Left renal cortex interstitium (tissue), 4 donors: ENCODE measurements at places on chromosomes 1 and 21.

DNA sequence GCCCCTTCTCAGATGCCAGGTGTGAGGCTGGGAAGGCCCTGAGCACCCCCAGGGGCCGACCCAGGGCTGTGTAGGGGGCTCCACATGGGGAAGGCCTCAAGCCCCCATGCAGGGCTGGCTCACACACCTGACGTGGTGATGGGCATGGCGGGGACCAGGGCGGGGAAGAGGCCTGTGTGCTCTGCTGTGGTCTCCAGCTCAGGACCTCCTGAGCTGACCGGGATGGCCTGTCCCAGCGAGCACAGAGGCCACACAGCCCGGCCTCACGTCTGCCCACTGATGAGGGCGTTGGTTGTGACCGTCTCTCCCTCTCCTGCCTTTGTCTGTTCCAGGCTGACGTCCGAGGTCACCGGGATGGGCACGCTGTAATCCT is 40.2 kb upstream of the COL6A1 start:
- no peak for DNase-seq

- no peak for DNase-seq
Observed at GRCh38 chr1:48680411-48681035, 96.2 kb downstream of the BEND5 start.

DNA sequence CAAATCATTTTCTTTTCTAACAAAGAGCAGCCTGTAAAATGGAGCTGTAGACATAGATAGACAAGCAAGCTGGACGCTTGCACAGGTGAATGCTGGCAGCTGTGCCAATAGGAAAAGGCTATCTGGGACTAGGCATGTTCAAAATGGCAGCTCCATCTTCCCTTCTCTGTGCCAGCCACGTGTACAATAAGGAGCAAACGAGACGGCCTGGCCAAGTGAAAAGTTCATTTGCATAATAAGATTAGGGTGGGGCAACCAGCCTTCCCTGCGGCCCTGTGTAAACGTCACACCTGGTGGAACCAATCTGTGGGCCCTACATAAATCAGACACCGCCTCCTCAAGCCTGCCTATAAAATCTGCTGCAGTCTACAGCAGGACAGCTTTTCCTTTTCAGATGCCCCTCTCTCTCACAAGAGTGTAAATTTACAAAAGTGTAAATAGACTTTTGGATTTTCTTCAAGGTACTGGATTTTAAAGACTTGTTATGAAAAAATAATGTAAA is 16.6 kb upstream of the EDEM3 start:
- no peak for DNase-seq

DNA sequence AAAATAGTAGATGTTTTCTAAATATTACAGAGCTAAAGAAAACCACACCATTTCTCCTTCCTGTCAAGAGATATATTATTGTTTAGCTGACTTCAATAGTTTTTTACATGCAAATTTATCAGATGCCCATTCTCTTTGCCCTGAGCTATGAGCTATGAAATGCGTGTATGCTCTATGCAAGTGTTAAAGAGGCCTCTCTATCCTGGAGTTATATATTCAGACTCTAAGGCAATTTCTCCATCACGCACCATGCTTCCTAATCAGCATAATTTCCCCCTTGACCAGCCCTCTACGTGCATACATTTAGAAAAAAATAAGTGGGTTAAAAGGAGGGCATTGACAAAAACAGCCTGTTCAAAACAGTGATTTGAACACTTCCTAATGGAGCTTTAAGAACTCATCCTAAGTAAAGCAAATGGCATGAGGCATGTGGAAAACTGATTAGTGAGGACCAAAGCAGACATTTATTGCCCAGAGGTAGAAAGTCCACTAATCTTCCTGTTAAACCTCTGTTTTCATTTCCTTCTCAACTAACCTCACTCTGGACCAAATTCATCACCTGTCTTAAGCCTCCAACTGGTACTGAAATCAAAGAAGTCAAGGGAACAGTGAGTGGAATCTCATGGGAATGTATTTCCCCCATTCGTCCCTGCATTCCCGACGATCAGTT is 565.8 kb upstream of the PKN2 start:
- no peak for DNase-seq

GRCh38 chr1:78408810-78409209 is 82.0 kb upstream of the PTGFR start:
- DNase-seq = no peak
